ENCODE measurements at places on chromosomes 4 and X.

- DNase-seq, result no peak
These were observed 82.5 kb downstream of the FAT4 start for GRCh38 chr4:125397226-125397625.

DNA sequence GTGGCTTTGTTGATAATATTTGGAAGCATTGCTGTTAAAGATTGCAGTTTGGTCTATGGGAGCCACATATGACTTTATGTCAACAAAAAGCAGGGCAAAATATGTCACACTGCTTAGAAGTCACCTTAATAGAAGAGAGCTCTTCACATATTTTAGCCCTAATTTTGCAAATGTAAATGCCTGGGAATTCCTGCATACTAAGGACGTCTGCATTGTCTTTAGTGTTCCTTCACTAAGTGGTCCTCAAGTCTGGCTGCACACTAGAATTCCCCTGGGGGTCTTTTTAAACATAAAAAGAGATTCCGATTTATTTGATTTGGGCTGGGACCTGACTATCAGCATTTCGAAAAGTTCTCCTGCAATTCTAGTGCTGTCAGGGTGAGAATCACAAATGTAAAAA lies 495.1 kb upstream of the FAM241A start:
- no peak for DNase-seq

GRCh38 chr4:80072228-80072743 lies 743 bp downstream of the ANTXR2 start:
- peak; percentile 48 for DNase-seq

- DNase-seq, result peak; percentile 11
These were observed 65.0 kb upstream of the IL15 start for GRCh38 chr4:141571362-141571761.

DNA sequence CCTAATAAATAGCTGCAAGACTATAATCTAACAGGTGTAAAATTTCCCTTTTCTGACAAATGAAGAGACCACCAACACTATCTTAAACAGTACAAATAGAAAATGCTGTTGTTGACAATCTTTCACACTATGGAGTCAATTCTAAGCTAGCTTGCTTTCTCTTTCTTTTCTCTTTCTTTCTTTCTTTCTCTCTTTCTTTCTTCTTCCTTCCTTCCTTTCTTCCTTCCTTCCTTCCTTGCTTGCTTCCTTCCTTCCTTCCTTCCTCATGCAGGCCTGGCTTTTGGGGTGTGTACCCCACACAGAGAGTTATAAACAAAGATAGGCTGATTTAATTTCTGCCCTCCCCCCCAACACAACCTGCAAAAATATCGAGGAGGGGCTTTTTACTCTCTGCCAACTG lies 8.1 kb upstream of the ARX start:
- no peak for DNase-seq

- no peak for DNase-seq
These were observed 160.9 kb downstream of the PPARGC1A start for GRCh38 chr4:23728971-23729370.

- no peak for DNase-seq
These were observed 4.9 kb downstream of the FGFR3 start for GRCh38 chr4:1797861-1798579.

DNA sequence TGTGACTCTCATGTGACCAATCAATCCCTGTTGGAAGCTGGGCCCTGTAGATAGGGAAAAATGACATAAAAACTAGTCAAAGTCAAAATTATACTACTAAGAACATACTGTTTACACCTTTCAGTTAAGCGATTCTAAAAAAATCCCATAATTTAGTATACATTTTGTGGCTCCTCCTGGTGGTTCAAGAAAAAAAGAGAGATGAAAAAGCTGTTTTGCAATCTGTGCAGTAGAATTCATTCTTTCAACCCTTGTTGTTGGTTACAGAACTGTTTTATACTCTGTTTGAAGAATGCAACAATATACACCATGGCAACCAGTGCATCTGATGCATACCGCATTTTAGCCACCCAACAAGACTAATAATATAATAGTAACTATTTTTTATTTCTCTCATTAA lies 66.8 kb upstream of the ANK2 start:
- DNase-seq, result no peak

DNA sequence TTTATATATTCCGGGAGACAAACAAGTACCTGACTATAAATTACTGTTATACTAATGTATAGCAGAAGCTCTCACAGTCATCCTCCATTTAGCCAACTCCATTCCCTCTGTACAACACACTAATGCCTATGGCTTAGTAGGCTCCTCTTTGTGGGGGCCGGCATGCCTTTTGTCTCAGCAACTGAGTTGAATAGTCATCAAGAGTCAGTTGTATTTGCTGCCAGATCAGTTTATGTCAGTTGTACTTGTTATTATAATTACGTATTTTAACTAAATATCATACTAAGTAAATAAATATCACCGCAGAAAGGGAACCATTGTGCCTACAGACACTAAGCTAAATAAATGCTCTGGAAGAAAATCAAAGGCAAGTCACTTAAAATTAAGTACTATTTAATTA lies 9.9 kb downstream of the PRMT9 start:
- DNase-seq, result no peak

DNA sequence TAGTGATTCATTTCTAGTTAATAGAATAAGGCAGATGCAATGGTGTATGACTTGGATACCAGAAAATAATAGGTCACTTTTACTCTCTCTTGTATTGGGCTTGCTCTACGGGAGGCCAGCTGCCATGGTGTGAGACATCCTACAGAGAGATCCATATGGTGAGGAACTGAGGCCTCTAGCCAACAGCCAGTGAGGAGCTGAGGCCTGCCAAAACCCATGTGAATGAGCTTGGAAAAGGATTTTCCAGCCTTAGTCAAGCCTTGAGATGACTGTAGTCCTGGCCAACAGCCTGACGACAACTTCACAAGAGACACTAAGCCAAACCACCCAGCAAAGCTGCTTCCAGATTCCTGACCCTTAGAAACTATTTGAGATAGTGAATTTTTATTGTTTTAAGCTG lies 1300.2 kb downstream of the RAPGEF2 start:
- DNase-seq, result no peak

GRCh38 chrX:99939883-99940232 lies 470.2 kb downstream of the PCDH19 start:
- no peak for DNase-seq

DNA sequence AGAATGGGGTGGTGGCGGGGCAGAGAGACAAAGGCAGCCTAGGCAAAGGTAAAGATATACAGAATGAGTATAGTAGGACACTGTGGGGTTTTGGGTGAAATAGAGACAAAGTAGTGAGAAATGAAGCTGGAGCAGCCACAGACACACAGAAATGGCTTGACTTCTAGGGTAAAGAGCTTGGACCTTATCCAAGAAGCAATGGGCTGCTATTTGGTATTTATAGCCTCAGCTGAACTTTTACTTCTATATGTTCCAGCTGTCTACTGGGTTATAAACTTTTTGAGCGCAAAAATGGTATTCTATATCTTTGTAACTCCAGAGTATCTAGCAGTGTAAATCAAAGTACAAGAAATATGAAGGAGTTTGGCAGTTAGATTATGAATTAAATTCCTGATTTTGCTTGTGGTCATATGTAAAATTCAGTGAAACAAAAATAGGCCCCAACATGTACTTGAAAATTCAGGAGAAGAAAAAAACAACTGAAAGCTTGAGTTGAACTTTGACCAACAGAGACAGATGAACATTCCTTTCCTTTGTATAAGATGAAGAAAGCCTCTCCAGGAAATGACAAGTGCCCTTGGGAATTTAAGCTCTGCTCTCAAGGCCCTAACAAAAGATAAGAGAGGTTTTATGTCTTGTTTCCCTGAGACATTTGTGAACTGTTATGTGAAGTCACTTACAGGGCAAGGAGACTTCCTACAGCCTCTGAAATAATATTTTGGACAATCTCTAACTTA lies 354.1 kb downstream of the CHIC1 start:
- no peak for DNase-seq

DNA sequence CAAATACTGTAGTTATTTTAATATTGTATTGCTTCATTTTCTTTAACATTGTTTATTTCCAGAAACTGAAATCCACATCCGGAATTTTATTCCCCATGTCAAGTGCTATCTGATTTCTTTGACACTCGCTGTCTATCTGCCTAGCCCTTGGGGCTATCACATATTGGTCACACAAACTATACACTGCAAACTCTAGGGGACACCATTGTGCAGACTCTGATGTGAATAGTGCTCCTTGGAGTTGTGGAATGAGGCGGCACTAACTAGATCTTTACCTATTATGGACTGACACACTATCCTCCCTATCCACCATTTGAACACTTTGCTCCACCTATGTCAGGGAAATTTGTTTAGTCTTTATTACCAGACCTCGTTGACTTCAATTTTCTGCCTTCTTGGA lies 534.5 kb downstream of the GLUD2 start:
- DNase-seq, result no peak

DNA sequence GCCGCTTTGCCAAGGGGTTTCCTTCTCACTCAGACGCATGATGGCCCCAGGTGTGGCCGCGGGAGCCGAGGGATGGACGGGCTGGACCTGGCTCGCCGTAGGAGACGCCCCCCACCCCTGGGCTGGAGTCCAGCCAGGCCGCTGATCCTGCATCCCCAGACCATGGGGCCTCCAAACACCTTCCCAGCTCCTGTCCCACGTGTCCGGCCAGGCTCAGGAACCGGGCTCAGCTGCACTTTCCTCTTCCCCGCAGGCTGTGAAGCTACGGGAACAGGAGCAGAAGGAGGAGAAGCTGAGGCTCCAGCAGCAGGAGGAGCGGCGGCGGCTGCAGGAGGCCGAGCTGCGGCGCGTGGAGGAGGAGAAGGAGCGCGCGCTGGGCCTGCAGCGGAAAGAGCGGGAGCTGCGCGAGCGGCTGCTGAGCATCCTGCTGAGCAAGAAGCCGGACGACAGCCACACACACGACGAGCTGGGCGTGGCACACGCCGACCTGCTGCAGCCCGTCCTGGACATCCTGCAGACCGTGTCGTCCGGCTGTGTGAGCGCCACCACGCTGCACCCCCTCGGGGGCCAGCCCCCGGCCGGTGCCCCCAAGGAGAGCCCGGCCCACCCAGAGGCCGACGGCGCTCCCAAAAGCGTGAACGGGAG lies 9.1 kb downstream of the AKAP17A start:
- no peak for DNase-seq

DNA sequence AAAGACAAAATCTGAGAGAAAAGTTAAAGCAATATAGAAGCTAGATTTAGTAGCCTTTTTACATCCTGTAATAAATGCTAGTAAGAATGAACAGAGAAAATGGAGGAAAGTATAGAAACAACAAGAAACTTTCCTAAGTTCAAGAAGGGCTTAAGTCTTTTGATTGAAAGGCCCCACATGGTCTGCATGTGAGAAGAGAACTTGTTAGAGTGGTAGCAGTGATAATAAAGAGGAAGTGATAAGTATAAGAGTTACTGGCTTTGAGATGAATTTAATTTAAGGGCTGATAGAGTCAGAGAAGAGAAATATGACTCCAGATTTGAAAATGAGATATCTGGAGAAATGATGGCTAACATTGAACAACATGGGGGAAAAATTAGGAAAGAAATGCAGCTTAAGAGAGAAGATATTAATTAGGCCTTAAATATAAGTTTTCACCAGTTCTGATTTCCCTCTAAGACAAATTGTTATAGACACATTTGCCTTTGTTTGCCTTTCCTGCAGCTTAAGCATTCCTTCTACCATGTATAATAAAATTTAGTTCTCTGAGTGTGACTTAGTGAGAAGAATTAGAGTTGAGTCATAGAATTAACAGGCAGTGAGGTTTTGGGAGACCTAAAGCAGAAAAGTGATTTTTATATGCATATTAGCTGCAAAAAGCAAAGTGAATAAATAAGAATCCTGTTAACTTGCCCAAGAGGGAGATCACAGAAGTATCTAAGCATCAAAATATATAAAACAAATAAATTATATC lies 18.4 kb downstream of the ZFX start:
- DNase-seq, result peak; percentile 34

DNA sequence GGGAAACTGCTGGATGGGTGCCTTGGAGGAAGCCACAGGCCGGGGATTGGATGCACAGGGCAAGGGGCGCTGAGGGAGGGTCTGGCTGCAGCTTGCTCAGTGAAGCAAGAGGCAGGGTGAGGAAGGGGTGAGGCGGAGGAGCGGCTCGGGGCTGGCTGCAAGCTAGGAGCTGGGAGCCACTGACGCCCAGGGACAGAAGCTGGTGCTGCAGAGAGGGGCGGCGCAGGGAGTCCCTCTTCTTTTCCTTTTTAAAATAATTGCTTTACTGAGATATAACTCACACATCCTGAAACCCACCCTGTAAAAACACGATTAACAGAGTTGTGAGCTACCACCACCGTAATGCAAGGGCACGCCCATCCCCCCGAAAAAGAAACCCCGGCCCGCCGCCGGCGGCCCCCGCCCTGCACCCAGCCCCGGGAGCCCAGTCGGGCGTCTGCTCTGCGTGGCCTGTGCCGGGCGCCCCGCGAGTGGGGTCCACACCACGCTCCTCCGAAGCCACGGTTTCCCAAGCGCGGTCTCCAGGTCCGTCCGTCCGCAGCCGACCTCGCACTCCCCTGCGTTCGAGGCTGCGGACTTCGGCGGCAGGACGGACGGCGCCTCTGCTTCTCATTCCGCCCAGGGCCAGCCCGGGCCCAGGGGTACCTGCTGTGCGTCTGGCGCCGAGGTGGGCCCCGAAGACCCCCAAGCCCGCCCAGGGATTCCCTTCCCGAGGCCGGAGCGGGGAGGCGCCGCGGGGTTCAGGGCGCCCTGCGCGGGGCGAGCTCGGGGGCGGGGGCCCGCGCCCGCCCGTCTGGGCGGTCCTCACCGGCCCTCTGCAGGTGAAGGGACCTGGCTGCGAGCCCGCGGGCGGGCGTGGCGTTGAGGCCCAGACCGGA lies 866 bp upstream of the UVSSA start:
- DNase-seq, result peak; percentile 76

DNA sequence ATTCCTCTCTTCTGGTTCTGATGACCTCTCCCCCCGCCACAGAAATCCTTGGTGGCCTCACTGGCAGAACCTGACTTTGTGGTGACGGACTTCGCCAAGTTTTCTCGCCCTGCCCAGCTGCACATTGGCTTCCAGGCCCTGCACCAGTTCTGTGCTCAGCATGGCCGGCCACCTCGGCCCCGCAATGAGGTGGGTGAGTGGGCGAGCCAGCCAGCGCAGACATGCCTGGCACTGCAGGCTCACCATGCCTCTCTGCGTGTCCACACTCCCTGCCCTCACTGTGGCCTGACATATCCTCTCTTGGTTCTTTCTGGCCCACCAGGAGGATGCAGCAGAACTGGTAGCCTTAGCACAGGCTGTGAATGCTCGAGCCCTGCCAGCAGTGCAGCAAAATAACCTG lies 8.7 kb downstream of the UBA1 start:
- no peak for DNase-seq

- DNase-seq, result no peak
These were observed 33.6 kb upstream of the JADE1 start for GRCh38 chr4:128775916-128776315.

DNA sequence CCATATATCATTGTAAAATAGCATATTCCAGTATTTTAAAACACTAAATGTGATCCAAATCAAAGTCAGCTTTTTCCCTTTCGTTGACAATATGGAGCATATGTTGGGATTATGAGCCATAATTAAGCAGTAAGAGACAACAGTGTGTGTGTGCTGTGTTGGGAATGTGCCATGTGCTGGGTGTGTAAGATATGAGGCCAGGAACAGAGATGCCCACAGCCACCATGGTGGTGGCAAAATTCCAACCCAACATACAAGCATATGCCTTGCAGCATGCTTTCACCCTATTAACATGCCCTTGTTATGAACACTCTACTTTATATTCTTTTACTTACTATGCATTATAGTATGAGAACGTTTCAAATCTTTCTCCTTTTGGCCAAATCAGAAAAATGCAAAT lies 1560.4 kb upstream of the TENM3 start:
- DNase-seq, result no peak
